ENCODE measurements at places on chromosomes 2 and 18.
A peak's percentile ranks its signal among the peaks of the same experiment; 100 is the strongest.

DNA sequence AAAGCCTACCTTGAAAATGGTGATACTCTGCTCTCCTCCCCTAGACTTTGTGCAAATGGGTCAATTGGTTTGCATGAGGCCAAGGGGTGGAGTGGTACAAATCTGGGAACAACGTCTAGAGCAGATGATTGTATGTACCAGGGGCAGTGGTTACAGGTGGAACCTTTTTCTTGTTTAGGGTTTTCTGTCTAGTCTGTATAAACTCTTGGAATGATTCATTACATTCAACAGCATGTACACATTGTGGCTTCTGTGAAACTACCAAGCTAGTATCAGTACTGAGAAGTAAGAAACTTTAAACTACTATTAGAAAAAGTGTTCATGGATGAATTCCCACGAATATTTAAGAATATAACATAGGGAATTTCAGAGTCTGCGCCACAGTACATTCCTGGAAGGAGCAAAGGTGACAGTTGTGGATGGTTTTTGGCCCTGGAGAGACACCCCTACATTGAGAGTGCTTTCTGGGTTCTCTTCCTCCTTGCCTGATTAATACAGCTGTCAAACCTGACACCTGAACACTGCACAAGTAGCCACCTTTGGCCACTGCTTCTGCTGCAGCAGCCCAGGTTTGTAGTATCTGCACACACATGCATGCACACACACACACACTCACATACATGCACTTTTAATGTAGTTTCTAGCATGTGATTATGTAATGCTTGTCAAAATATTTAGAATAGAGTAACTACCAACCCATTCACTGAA is 30.0 kb downstream of the CFAP221 start:
- no peak for DNase-seq

- DNase-seq: no peak
Measured at GRCh38 chr2:136994793-136995192, 229.4 kb downstream of the THSD7B start.

GRCh38 chr2:235191978-235192377 is 240.2 kb downstream of the SH3BP4 start:
- DNase-seq: no peak

DNA sequence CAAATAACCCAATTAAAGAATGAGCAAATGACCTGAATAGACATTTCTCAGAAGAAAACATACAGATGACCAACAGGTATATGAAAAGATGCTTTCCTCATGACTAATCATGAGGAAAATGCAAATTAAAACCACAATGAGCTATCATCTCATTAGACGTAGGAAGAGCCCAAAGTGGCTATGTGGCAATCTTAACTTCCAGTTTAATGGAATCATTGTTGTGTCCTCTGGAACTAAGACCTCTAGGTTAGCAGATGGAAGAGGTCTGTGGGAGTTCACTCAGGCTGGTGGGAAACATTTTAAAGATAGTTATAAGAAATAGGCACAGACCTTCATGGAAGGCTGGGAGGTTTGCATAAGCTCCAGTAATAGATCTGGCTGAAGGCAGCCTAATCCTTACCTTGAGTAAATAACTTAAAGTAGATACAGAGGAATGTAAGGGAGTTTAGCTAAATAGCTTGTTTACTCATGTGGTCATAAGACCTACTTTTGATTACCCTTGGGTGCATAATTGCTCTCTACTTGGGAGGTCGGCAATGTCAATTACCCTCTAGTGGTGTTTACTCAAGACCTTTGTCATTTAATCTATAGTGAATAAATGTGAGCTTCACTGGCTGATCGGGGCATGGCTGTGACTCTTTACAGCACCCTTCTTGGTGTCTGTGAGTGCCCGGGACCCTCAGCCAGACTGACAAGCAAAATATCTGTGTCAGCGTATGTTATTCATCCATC is 119.0 kb downstream of the GULP1 start:
- DNase-seq: no peak

- DNase-seq: no peak
Measured at GRCh38 chr2:211259831-211260476, 703.6 kb downstream of the CPS1 start.

DNA sequence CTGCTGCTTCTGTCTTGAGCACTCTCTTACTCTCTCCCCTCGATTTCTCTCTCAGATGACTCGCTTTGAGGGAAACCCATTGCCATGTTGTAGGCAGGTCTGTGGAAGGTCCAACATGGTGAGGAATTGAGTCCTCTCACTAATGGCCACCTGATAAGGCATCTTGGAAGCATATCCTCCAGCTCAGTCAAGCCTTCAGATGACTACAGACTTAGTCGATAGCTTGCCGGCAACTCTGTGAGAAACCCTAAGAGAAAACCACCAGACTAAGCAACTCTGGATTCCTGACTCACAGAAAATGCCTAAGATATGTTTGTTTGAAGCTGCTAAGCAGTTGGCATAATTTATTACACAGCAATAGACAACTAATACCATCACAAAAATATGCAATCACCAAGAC is 51.2 kb downstream of the WDR75 start:
- DNase-seq: no peak

GRCh38 chr2:5845798-5846330 is 153.7 kb downstream of the SOX11 start:
- DNase-seq: no peak

DNA sequence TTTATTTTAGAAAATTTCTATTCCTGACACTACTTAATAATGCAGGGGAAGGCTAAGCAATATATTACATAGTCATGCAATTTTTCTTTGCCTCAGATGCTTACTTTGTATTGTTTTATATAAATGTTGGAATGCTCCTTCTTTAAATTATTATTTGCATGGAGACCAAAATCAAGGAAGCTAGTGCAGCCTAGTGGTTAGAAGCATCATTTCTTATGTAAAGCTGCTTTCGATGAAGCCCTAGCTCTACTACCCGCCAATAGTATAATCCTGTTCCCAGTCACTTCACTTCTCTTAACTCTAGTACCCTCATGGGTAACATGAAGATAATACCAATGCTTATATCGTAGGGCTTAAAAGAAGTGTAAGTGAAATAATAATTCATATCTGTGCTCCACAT is 198.9 kb downstream of the LRATD1 start:
- DNase-seq: no peak

DNA sequence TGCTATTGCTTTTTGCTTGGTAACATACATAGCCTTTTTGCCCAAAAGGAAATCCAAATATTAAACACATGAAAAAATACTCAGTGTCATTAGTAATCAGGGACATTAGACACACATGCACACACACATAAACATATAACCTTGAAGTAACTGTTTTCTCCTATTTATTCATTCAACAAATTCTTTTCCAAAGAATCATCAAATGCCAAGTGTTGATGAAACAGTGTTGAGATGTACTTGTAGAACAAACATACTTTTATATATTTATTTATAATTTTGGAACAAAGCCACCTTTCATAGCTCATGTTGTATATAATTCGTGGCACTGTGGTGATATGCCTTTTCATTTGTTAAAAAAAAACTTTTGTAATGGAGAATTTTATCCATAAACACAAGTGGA is 81.0 kb downstream of the APLF start:
- no peak for DNase-seq

- no peak for DNase-seq
Measured at GRCh38 chr2:156005531-156005930, 327.0 kb downstream of the NR4A2 start.

GRCh38 chr2:115542331-115542730 is 1099.9 kb downstream of the DPP10 start:
- DNase-seq: no peak

- no peak for DNase-seq
Measured at GRCh38 chr2:28348149-28348567, 44.5 kb upstream of the FOSL2 start.

- no peak for DNase-seq
Measured at GRCh38 chr2:189866296-189866695, 82.0 kb downstream of the PMS1 start.

DNA sequence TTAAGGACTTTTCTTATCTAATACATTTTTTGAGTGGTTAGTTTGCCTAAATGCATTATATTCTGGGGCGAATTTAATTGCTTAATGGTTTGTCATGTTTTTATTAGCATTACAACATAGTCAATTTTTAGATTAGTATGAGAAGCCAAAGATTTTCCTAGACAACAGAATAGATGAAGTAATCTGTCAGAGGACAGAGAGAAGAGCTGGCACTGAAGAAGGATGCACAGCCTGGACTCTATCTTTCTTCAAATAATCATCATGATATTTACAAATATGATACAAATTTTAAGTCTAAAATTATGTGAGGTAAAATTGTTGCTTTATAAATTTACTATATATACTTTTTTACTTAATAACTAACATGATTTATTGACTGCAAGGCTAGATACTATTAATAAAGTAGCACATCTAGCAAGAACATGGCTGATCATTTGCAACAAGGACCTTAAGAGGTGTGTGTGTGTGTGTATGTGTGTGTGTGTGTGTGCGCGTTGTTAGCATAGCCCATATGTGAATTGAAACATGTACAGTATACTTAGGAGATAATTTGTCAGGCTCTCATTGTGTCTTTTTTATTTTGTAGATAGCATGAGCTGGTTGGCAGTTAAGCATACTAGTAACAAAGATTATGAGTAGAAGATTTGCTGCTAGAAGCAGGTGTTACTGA is 752.2 kb downstream of the DCDC2C start:
- DNase-seq: no peak

DNA sequence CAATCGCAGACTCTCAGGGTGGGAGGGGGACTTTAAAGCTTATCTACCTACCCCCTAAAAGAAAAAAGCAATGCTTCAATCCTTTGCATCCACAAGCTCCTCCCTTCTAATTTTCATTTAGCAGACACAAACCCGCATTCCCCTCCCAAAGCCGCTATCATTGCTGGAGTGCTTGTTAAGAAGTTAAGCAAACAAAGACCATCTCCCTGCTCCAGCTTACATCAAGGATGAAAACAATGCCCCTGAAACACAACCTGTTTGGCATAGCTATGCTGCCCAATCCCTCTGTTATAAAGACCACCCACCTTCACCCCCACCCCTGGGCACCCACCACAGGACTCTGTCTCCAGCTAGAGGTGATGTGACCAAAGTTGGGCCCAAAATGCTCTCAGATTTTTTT is 33.0 kb downstream of the REEP1 start:
- DNase-seq: no peak

GRCh38 chr2:98412751-98413458 is 31.8 kb upstream of the INPP4A start:
- DNase-seq: peak; percentile 13

GRCh38 chr2:150388289-150388625 is 99.2 kb downstream of the RND3 start:
- no peak for DNase-seq

DNA sequence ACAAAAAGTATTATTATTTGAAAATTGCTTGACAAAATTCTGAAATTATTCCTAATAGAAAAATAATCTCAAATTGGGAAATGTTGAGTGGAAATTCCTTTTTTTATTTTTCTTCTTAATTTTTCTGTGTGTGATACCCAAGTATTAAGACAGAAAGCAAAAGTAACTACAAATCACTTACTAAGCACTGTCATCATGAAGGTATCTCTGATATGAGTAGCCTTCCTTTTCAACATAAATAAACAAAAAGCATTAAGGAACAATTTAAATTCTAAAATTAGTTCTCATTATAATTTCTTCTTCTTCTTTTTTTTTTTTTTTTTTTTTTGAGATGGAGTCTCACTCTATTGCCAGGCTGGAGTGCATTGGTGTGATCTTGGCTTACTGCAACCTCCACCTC is 174.2 kb upstream of the RBMS1 start:
- no peak for DNase-seq

- no peak for DNase-seq
Measured at GRCh38 chr2:80351231-80351630, 46.7 kb upstream of the LRRTM1 start.

GRCh38 chr2:9205486-9205885 is 1.1 kb upstream of the ASAP2 start:
- DNase-seq: no peak

DNA sequence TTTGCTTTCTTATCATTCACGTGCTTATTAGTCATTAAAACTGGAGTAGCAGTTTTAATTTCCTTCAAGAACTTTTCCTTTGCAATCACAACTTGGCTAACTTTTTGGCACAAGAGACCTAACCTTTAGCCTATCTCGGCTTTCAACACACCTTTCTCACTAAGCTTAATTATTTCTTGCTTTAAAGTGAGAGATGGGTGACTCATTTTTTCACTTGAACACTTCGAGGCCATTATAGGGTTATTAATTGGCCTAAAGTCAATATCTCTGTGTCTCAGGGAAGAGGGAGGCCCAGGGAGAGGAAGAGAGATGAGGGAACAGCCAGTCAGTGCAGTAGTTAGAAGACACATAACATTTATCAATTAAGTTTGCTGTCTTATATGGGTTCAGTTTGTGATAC is 289.8 kb downstream of the RBM43 start:
- no peak for DNase-seq

DNA sequence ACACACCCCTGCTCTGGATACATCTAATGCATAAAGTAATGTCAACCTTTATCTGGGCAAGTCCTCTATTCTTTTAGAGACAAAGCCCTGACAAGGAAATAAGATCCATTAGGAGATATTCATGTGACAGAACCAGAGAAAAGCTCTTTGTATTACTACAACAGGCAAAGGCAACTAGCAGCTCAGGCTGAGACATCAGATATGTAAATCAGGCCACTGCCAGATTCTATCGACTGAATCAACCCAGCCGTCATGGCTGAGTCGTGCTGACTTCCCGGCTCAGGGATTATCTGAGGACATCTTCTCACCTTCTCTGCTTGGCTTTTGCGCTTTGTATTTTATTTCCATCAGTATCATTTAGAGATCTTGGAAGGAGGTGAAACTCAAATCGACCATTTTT is 294.5 kb downstream of the PLCL1 start:
- DNase-seq: no peak

GRCh38 chr2:82893190-82893589 is 1565.9 kb downstream of the SUCLG1 start:
- DNase-seq: no peak

DNA sequence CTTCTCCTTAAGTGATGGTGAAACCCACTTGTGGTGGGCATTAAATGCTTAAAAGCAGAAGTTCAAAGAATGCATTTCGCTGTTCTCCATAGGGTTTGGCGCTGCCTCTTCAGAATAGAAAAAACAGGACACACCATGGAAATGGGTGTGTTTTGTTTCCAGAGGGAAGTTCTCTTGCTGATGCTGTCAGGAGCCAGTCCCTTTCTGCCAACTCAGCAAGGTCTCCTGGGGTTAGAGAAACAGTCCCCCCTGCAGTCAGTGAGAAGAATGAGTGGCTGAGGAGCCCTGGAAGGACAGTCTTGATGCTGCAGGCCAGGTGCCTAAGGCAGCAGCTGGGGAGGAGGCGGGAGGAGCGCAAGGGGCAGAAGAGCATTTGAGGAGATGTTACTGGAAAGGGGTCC is 37.8 kb upstream of the ASAP2 start:
- DNase-seq: no peak

- no peak for DNase-seq
Measured at GRCh38 chr2:209230560-209230959, 193.3 kb upstream of the MAP2 start.

GRCh38 chr18:7629416-7629815 is 62.3 kb downstream of the PTPRM start:
- DNase-seq: no peak
